Panc1 (cell line): ENCODE measurements at places on chromosomes 16 and 17. TPM values are rescaled to one million over a fixed set of nuclear protein-coding genes. Genes with fewer than 3 reads are reported as not detected.

DNA sequence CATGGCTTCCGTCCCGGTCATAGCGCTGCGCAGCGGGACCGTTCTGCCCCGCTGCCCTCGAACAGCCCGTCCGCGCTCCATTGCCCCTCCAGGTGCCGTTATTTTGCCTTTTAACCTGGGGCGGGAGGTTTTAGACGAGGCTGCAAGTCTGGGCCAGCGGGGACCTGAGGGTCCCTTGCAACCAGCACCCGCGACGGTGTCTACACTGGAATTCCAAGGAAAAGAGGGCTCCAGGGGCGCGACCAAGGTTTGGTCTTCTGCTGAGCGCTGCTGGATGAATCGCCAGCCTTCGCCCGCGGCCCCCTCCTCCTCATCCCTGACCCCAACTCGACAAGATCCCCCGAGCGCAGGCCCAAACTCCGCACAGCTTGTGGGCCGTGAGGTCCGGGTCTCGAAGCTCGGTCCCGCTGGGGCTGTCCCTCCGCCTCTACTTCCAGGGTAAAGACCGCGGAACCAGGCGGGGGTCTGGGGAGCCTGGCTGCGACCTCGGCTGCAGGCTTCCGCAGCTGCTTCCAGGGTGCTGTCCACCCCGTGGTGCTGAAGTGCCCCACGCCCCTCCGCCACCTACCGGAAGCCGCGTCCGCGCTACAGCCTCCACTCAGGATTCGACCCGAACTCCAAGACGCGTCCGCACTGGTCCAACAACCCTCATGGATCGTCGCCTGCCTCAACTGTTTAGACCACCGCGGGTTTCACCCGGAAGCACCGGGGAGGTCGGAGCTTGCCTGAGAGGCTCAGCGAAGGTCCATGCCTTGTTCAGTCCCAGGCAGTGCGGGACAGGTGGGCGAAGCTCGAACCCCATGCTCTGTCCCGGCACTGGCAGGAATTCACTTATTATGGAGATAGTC lies 10.1 kb upstream of the CA4 start:
- DNase-seq = no peak
- H3K36me3 ChIP-seq = no peaks in the 10 kb centered on the region; the same call in 1 of the 2 replicates
- H3K4me3 ChIP-seq = no peak overlapping the region
- peaks cover 4% of the 10 kb centered on the region for H3K4me1 ChIP-seq
- no peak overlapping the region for H3K27ac ChIP-seq
- no peaks in the 10 kb centered on the region for H3K27me3 ChIP-seq

DNA sequence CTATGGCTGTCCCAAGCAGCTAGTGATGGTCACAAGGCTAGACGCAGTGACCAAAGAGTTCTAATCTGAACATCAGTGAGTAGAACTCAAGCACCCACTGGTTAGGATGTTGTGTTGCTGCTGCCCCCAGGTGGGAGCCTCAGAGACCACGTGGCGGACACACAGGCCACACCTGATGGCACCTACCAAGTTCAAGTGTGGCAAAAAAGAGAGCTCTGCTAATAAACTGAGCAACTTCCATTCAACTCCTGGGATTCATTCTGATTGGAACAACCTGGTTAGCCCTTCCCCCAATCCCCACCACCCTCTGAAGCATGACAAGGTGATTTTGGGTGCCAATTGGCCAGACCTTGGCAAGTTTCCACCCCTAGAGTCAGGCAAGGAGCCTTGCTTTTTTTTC lies 3.5 kb upstream of the LCMT1 start:
- no peaks in the 10 kb centered on the region; the same call in 1 of the 2 replicates for H3K36me3 ChIP-seq
- H3K4me1 ChIP-seq = peaks cover 23% of the 10 kb centered on the region
- H3K4me3 ChIP-seq = no peak overlapping the region
- H3K27me3 ChIP-seq = no peaks in the 10 kb centered on the region
- no peak overlapping the region; the same call in 1 of the 2 replicates for H3K27ac ChIP-seq

DNA sequence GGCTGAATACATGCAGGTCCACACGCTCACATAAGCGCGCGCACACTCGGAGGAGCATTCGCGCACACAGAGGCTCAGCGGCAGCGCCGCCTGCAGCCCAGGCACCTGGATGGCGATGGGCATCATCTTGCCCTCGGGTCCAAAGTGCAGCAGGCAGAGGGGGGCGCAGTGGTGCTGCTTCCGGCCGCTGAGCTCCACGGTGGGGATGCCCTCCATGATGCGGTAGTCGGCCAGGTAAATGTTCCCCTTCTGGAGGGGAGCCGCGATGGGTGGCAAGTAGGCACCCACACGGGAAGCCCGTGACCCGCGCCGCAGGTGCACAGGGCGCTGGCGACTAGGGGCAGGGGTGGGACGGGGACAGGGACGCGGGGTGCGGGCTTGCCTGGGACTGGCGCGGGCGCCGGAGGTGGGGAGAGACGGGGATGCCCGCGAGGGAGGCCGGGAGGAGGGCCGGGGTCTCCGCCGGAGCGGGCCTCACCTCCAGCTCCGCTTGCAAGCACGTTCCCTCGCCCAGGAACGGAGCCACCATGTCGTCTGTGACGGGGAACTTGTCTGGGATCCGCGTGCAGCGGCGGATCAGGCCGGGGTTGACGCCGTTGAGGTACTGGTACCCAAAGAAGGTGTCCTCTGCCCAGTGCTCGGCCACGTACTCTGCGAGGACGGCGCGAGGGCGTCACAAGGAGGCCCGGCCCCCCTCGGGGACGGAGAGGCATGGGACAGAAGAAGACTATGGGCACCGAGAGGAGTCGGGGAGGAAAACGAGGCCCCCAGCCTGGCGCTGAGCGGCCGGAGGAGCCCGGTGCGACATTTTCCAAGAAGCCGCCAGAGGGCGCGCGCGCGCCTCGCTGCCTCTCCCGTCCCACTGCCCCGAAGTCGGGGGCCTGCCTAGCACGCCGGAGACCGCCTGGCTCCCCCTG lies 8.0 kb downstream of the ALOX12B start:
- no peaks in the 10 kb centered on the region for H3K27me3 ChIP-seq
- H3K4me1 ChIP-seq = peaks cover 5% of the 10 kb centered on the region; the same call in 1 of the 2 replicates
- H3K27ac ChIP-seq = no peak overlapping the region

DNA sequence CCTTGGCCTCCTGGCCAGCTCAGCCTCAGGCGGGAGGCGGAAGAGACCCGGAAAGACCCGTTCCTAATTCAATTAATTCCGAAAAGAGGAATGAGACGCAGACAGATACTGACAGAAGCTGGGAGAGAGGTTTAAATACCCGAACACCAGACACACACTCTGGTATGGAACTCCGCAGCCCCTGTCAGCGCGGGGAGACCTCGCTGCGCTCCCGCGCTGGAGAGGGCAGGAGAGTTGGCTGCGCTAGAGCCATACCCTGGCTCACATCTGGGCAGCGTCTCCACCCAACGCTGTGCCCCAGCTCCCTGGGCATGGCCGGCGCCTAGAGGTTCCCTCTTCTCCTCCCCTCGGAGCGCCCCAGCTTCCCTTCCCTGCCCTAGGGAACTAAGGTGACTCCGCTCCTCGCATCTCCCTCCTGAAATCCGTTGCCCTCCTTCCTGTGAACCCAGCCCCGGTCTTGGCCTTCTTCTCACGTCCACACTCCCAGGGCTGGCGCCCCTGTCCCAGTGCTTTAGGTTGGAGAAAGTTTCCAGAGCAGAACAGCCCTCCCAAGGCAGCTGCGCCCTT lies 8.0 kb downstream of the NEUROD2 start:
- H3K4me3 ChIP-seq = no peak overlapping the region
- H3K27me3 ChIP-seq = peaks cover 29% of the 10 kb centered on the region
- H3K4me1 ChIP-seq = peaks cover 12% of the 10 kb centered on the region; the same call in 1 of the 2 replicates

- no peaks in the 10 kb centered on the region for H3K4me1 ChIP-seq
- H3K27ac ChIP-seq = no peak overlapping the region
- no peak for DNase-seq
- no peak overlapping the region for H3K4me3 ChIP-seq
Measured at GRCh38 chr16:27033281-27033979, 33.3 kb upstream of the C16orf82 start.

- no peaks in the 10 kb centered on the region for H3K27me3 ChIP-seq
- no peaks in the 10 kb centered on the region for H3K4me1 ChIP-seq
- no peaks in the 10 kb centered on the region for H3K36me3 ChIP-seq
- H3K4me3 ChIP-seq = no peak overlapping the region
- DNase-seq = no peak
Measured at GRCh38 chr16:88400186-88400585, 17.4 kb downstream of the ZNF469 start.

DNA sequence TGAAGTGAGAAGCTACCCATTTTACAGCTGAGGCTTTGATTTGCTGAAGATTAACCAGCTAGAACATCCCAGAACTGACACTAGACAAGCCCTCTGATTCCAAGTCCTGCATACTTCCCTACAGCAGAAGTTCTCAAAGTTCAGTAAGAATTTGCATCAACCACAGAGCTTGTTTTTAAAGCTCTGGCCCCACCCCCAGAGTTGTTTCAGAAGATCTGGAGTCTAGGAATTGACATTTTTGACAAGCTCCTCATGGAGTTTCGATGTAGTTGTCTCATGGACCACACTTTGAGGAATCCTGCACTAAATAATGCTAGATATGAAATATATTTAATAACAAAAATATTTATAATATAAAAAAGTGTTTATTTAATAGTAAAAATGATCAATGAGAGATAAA lies 120.3 kb upstream of the ADAMTS18 start:
- H3K4me1 ChIP-seq = no peaks in the 10 kb centered on the region
- H3K27ac ChIP-seq = no peak overlapping the region
- H3K4me3 ChIP-seq = no peak overlapping the region
- no peaks in the 10 kb centered on the region for H3K27me3 ChIP-seq
- no peak for DNase-seq

Gene APOBR
- 0.13 TPM for total RNA-seq

Gene DOC2A
- total RNA-seq = 3.2 TPM

Gene CDRT15
- not detected for total RNA-seq

Gene CRHR1
- total RNA-seq = 0.15 TPM

Gene TLCD3A
- 30.4 TPM for total RNA-seq

Gene SLC25A39
- 138 TPM for total RNA-seq

Gene KRTAP4-9
- total RNA-seq = not detected

Gene TBC1D3G
- total RNA-seq = 0.15 TPM

Gene B4GALNT2
- total RNA-seq = not detected

Gene MTSS2
- 55.7 TPM for total RNA-seq

Gene SLC5A10
- total RNA-seq = not detected
